Regular cardiac myocyte (primary cell): ENCODE measurements at places on chromosomes 7 and 10. TPM values are rescaled to one million over a fixed set of nuclear protein-coding genes. Genes with fewer than 3 reads are reported as not detected.

Gene ZNF425
- 3.1 and 3.4 TPM in 2 replicates for total RNA-seq

Gene GBF1
- 20.9 and 30.3 TPM in 2 replicates for total RNA-seq

Gene OR13A1
- total RNA-seq = not detected in 2 replicates

Gene SCIN
- total RNA-seq = 0.19 and 0.56 TPM in 2 replicates

Gene NPY4R2
- total RNA-seq = 0.19 and 0.28 TPM in 2 replicates

Gene SUMF2
- 118 and 274 TPM in 2 replicates for total RNA-seq

Gene CPEB3
- total RNA-seq = 0.77 and 0.85 TPM in 2 replicates

Gene TFR2
- 0.77 and 2.3 TPM in 2 replicates for total RNA-seq

Gene SPDYE11
- total RNA-seq = not detected in 2 replicates

Gene CCDC146
- 0.77 and 2.5 TPM in 2 replicates for total RNA-seq

Gene RPEL1
- under 0.01 and 0.19 TPM in 2 replicates for total RNA-seq

Gene TRIL
- total RNA-seq = 0.19 and 0.56 TPM in 2 replicates

Gene RNLS
- total RNA-seq = 15.7 and 21.1 TPM in 2 replicates

Gene CLEC2L
- total RNA-seq = not detected in 2 replicates

Gene FAM24B
- total RNA-seq = 4.4 and 5.4 TPM in 2 replicates

Gene RELN
- 20.0 and 94.7 TPM in 2 replicates for total RNA-seq

Gene MAT1A
- not detected in 2 replicates for total RNA-seq

Gene STEAP4
- 0.19 and 0.56 TPM in 2 replicates for total RNA-seq

Gene C10orf67
- 0.19 TPM in 1 of 2 replicates, not detected in the other for total RNA-seq

Gene SEMA3A
- 24.5 and 81.9 TPM in 2 replicates for total RNA-seq

Gene PTF1A
- total RNA-seq = not detected in 2 replicates

Gene KIF20B
- 4.8 and 21.3 TPM in 2 replicates for total RNA-seq

Gene PDE6C
- not detected in 2 replicates for total RNA-seq

Gene JCAD
- total RNA-seq = 7.1 and 9.9 TPM in 2 replicates

Gene FOXI2
- total RNA-seq = not detected in 2 replicates

Gene LGI1
- not detected in 2 replicates for total RNA-seq

Gene STRIP2
- 5.2 and 5.9 TPM in 2 replicates for total RNA-seq

Gene INHBA
- total RNA-seq = 47.5 and 83.4 TPM in 2 replicates

Gene GDF2
- total RNA-seq = under 0.01 TPM in 1 of 2 replicates, not detected in the other

Gene CLCN1
- total RNA-seq = not detected in 2 replicates

Gene NACAD
- 0.38 and 0.56 TPM in 2 replicates for total RNA-seq
